Activated T-cell treated with anti-CD3 and anti-CD28 coated beads, Interleukin-2, amount 50 U/mL, for 24 hours (primary cell): ENCODE measurements at places on chromosomes 2 and 18.

- H3K4me1 ChIP-seq, result peaks cover 25% of the 10 kb centered on the region
- DNase-seq, result no peak
- no peak overlapping the region for H3K27ac ChIP-seq
- peak overlapping the region; percentile 79 for H3K4me3 ChIP-seq
Measured at GRCh38 chr2:192196421-192197194, 1.9 kb upstream of the TMEFF2 start.

GRCh38 chr2:45009303-45009927, at the start of gene SIX2:
Gene SIX2, minus strand, starts transcription at chr2:45009452. Its CDS starts 342 bp downstream, at chr2:45009110.
- H3K4me3 ChIP-seq, result peak within 1 kb of the TSS; percentile 67
- no peaks in the 10 kb centered on the region for H3K36me3 ChIP-seq

GRCh38 chr2:1692342-1692741, 52.0 kb downstream of the PXDN start:
- H3K4me1 ChIP-seq, result no peaks in the 10 kb centered on the region
- H3K27me3 ChIP-seq, result no peaks in the 10 kb centered on the region
- no peaks in the 10 kb centered on the region for H3K36me3 ChIP-seq
- no peak overlapping the region for H3K27ac ChIP-seq

- no peak for DNase-seq
- no peak overlapping the region for H3K4me3 ChIP-seq
- H3K36me3 ChIP-seq, result no peaks in the 10 kb centered on the region
- H3K27ac ChIP-seq, result no peak overlapping the region
- H3K27me3 ChIP-seq, result no peaks in the 10 kb centered on the region
- no peaks in the 10 kb centered on the region for H3K4me1 ChIP-seq
Measured at GRCh38 chr2:120991441-120991840, 255.8 kb downstream of the GLI2 start.

- peaks cover 46% of the 10 kb centered on the region for H3K27me3 ChIP-seq
Measured at GRCh38 chr18:9000733-9001132, 101.8 kb upstream of the NDUFV2 start.

DNA sequence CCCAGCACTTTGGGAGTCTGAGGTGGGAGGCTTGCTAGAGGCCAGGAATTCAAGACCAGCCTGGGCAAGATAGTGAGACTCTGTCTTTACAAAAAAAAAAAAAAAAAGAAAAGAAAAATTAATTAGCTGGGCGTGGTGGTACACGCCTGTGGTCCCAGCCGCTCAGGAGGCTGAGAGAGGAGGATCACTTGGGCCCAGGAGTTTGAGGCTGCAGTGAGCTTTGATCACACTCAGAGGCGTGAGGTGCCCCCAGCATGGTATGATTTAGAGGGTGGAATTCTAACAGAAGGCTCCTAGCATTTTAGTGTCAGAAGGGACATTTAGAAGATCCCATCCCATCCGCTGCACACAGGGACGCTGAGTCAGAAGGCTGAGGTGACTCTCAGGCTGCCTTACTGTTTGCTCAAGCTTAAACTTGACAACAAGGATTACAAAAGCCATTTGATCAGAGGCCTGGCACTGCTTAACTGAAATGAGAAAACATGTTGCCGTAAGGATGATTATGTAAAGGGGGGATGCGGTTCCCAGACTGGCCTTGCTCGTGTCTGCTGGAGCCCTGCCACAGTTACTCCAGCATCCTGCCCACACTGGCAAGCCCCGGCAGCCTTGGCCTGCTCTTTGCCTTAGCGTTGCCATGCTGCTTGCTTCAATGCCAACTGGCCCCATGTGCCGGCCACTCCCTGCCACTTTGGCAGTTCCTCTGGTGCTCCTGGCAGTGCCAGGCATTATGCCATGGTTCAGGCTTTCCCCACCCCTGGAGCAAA, 45.6 kb upstream of the SLC1A4 start:
- no peak overlapping the region for H3K27ac ChIP-seq
- DNase-seq, result no peak
- H3K36me3 ChIP-seq, result no peaks in the 10 kb centered on the region
- peaks cover 36% of the 10 kb centered on the region for H3K4me1 ChIP-seq
- H3K4me3 ChIP-seq, result no peak overlapping the region
- no peaks in the 10 kb centered on the region for H3K27me3 ChIP-seq

GRCh38 chr18:50277942-50278341, 3.4 kb downstream of the MBD1 start:
- H3K4me3 ChIP-seq, result no peak overlapping the region
- DNase-seq, result no peak

- no peak overlapping the region for H3K27ac ChIP-seq
- peaks cover 26% of the 10 kb centered on the region for H3K27me3 ChIP-seq
- H3K4me1 ChIP-seq, result no peaks in the 10 kb centered on the region
- no peak for DNase-seq
- H3K4me3 ChIP-seq, result no peak overlapping the region
Measured at GRCh38 chr2:222993920-222994650, 57.9 kb upstream of the KCNE4 start.

- H3K27me3 ChIP-seq, result peaks cover 7% of the 10 kb centered on the region
Measured at GRCh38 chr18:75678627-75679026, 251.1 kb upstream of the SMIM21 start.

DNA sequence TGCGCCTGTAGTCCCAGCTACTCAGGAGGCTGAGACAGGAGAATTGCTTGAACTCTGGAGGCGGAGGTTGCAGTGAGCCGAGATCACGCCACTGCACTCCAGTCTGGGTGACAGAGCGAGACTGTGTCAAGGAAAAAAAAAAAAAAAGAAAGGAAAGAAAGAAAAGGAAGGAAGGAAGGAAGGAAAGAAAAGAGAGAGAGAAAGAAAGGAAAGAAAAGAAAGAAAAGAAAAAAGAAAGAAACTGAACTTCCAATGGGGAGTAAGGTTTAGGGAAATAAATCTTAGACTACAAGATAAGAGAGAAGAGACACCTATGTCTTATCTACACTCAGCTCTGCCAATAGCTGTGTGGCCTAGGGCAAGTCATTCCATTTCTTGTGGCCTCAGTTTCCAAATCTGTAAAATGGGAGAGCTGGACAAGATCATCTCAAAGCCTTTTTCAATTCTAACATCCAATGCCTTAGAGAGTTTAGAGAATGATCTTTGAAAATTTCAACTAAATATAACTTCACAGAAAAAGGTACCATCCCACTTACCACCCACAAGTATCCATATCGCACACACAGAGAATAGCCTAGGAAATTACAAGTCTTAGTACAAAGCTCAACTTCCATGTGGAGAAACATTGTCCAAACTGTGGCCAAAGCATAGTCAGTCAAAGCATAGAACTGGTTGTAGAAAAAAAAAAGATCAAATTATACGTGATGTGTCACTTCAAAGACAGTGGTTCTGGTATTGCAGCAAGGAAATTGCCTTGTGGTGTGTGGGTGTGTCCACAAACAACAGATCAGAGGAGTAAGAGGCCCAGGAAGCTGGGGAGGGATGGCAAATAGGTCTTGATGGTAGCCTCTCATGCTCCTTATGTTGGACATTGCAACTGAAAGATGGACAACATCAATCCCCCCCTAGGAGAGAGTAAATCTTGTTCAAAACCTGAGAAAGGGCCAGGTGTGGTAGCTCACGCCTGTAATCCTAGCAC, 42.4 kb downstream of the SLC14A2 start:
- no peak for DNase-seq
- no peaks in the 10 kb centered on the region for H3K27me3 ChIP-seq
- H3K36me3 ChIP-seq, result no peaks in the 10 kb centered on the region
- peaks cover 41% of the 10 kb centered on the region for H3K4me1 ChIP-seq
- H3K27ac ChIP-seq, result no peak overlapping the region
- H3K4me3 ChIP-seq, result no peak overlapping the region

- no peaks in the 10 kb centered on the region for H3K36me3 ChIP-seq
- no peak for DNase-seq
- no peaks in the 10 kb centered on the region for H3K4me1 ChIP-seq
- H3K27me3 ChIP-seq, result peaks cover 32% of the 10 kb centered on the region
- H3K4me3 ChIP-seq, result no peak overlapping the region
- H3K27ac ChIP-seq, result no peak overlapping the region
Measured at GRCh38 chr18:67525328-67526099, 9.0 kb upstream of the DSEL start.

- H3K4me1 ChIP-seq, result peaks cover 39% of the 10 kb centered on the region
- no peak overlapping the region for H3K27ac ChIP-seq
- DNase-seq, result no peak
- H3K27me3 ChIP-seq, result peaks cover 84% of the 10 kb centered on the region
- no peaks in the 10 kb centered on the region for H3K36me3 ChIP-seq
Measured at GRCh38 chr18:62329691-62330454, 4.8 kb downstream of the TNFRSF11A start.

DNA sequence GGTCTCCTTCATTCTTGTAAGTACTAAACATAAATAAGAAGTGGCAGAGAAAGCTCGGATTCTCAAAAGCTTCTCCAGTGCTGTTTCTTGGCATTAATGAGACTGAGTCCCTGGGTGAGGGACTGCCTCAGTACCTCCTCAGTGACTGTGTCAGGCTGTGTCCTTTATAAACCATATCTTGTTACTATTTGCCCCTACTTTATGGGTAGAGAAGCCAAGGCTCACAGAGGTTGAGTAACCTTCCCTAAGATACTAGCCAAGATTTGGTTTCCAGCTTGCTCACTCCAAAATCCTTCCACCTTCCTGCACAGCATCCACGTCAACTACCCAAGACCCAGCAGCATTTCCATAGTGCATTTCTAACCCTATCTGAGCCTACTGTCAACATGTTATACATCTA, 55.6 kb downstream of the THUMPD2 start:
- H3K36me3 ChIP-seq, result no peaks in the 10 kb centered on the region
- H3K4me1 ChIP-seq, result peaks cover 8% of the 10 kb centered on the region
- H3K27ac ChIP-seq, result no peak overlapping the region
